ENCODE measurements at places on chromosomes 7 and 10.

DNA sequence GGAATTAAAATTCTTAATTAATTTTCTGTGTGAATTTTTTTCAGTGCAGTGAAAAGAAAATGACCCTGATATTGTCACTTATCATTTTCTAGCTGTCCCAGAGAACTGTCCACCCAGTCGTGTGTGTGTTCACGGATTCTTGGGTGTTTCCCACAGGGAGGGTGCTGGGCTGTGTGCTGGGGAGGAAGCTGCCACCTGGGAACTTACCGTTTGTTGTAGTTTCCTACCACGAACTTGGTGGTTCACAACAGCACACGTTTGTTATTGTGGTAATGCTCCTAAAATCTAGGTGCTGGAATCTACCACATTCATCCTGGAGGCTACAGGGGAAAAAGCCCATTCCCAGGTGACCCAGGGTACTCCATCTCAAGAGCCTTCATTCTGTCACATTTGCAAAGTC is 276.1 kb downstream of the GLRX3 start:
- no peak for DNase-seq

DNA sequence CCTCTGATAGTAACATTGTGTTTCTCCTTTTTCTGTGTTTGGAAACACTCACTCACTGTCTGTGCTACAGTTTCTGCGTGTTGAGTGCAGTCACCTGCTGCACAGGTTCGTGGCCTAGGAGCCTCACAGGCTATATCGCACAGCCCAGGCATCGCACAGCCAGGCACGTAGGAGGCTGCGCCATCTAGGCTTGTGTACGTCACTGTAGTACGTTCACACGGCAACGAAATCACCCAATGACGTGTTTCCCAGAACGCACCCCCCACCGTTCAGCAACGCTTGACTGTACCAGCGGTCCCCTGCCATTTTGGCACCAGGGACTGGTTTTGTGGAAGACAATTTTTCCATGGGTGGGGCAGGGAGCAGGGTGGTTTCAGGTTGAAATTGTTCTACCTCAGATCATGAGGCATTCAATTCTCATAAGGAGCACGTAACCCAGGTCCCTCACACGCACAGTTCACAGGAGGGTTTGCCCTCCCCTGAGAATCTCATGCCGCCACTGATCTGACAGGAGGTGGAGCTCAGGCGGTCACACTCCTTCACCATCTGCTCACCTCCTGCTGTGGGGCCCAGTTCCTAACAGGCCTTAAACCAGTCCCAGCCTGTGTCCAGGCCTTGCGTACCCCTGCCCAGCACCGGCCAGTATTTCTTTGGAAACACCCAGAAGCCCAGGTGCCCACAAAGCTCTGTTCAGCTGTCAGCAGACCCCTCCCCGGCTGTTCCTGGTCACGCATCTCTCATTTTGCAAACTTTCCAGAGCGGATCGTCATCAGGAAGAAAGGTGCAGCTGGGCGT is 23.2 kb upstream of the PRKAR1B start:
- no peak for DNase-seq

GRCh38 chr10:131954356-131954965 is 27.3 kb downstream of the BNIP3 start:
- no peak for DNase-seq

GRCh38 chr10:84540022-84540616 is 211.7 kb downstream of the CCSER2 start:
- no peak for DNase-seq

DNA sequence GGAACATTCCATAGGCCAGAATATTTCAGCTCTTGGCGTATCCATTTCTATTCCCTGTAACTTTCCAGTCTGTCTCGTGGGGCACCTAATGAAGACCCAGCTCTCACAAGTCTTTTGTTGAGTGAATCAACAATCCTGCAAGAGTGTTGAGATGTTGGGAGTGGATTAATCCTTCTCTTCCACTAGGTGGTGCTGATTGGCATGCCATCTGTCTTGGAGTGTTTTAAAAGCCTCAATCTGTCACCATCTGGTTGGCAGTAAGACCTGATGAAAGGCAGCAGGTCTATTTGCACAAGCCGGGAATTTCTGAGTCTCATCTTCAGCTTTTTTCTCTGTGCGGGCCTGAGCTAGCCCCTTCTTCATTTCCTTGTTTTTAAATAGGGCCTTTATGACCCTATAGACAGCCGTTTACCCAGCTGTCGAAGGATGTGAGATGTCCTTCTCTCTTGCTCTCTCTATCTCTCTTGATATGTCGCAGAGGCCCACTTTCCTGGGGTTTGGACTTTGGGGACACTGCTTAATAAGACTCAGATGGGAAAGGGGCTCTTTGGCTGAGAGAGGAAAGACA is 180.5 kb downstream of the ZNF365 start:
- DNase-seq: no peak

- no peak for DNase-seq
Observed at GRCh38 chr7:157813741-157814661, 477.2 kb downstream of the DNAJB6 start.

GRCh38 chr7:28096713-28097112 is 83.9 kb downstream of the JAZF1 start:
- peak; percentile 10 for DNase-seq

DNA sequence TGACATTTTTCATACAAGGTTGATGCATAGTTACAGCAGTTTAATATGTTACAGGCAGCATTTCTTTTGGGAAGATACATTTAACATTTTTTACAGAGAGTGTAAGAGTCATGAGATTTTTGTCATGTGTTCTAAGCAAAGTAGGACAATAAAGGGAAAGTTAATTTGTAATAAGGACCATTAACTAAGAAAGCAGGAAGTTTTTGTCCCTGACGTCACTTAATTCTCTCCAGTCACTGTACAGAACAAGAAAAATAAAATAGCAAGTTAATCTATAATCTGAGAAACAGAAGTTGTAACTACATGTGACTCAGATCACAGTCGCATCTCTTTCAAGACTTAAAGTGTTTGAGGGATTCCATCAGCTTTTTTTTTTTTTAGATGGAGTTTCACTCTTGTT is 49.5 kb upstream of the CAPZA2 start:
- no peak for DNase-seq

GRCh38 chr10:78805176-78805575 is 263.6 kb upstream of the ZMIZ1 start:
- DNase-seq: no peak

- no peak for DNase-seq
Observed at GRCh38 chr7:1024331-1024841, 20.0 kb upstream of the GPR146 start.

DNA sequence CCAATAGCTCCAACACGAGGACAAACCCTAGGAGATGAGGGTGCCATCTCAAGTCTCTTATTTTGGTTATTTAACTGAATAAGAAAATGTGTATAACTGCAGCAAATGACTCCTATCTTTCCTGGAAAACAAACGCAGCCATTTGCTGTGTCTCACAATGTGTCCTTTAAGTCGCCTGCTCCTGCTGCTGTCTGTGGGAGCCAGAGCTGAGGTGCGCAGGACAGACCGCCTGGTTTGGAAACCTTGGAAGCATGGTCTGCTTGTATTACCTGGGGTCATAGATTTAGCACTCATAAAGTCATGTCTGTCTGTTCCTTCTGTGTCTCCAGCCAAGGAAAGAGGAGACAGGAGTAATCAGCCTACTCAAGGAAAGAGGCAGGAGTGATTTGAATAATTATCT is 760.2 kb downstream of the GRID1 start:
- no peak for DNase-seq

- DNase-seq: no peak
Observed at GRCh38 chr7:155000795-155001194, 2.1 kb downstream of the PAXIP1 start.

DNA sequence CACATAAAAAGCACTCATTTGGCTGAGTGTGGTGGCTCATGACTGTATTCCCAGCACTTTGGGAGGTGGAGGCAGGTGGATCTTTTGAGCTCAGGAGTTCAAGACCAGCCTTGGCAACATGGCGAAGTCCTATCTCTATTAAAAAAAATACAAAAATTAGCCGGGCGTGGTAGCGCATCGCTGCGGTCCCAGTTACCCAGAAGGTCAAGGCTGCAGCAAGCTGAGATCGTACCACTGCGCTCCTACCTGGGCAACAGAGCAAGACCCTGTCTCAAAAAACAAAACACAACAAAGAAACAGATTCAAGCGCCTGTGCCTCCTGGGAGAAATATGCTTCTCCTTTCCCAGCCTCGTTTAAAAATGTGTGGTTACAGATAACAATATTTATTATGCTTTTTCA is 2.2 kb upstream of the ABCF2 start:
- DNase-seq: no peak

- no peak for DNase-seq
Observed at GRCh38 chr7:78026492-78026891, 227.9 kb downstream of the PHTF2 start.

DNA sequence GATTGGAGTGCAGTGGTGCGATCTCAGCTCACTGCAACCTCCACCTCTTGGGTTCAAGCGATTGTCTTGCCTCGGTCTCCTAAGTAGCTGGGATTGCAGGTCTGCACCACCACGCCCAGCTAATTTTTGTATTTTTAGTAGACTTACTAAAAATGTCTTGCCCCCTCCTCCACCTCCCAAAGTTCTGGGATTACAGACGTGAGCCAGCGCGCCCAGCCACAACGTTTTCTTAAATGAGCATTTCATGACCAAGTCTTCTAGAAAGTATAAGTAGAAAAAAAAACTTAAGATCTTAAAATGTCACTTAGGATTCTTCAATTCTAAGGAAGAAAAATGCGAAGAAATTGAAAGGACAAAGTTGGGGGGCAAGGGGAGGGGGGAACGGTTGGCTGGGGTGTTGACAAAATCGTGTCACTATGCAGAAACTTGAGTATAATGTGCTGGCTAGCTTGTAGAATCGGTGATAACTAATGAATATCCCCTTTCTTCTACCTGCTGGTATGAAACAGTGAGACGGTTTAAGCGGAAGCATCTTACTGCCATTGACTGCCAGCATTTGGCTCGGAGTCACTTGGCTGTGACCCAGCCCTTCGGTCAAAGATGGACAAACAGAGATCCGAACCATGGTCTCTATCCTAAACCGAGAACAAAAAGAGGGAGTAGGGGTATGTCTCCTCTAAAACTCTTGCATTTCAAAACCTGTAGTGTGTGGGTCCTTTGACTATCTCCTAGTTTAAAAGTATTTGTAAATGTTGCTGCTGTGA is 12.7 kb downstream of the FBH1 start:
- DNase-seq: no peak

GRCh38 chr10:116926426-116926825 is 77.1 kb downstream of the ENO4 start:
- no peak for DNase-seq

- DNase-seq: no peak
Observed at GRCh38 chr10:86102451-86102850, 264.1 kb downstream of the GRID1 start.

- no peak for DNase-seq
Observed at GRCh38 chr10:114647545-114648138, 10.4 kb downstream of the ABLIM1 start.

DNA sequence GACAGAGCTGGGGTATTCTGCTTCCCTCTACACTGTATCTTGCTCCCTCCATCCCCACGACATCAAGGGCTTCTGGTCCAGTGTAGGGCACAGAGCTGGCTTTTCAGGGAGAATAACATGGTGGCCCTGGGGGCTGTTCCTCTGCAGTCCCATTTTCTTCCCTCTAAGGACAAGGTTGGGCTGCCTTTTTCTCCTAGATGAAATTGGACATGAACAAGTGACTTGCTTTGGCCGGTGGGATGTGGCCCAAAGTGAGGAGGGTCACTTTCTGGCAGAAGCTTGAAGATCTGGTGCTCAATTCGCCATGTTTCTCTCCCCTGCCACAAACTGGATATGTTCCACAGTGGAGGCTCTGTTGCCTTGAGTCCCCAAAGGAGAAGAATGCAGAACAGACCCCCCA is 235.7 kb downstream of the EMX2 start:
- DNase-seq: no peak

DNA sequence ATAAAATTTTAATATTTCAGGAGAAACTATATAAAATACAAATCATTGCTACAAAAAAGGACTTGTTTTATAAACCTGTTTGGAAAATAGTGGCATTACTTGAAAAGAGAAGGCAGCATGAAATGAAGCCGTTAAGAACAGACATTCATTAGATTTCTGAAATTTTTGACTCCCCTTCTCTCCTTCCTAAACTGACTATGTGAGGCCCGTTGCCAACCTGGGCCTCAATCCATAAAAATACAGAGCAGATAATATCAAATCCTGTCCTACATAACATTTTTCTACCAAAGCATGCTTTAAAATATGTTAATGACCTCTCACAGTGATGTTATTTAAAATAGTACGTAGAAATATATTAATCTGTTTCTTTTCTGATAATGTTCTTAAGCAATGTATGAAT is 34.5 kb upstream of the ING3 start:
- DNase-seq: no peak

GRCh38 chr10:122051609-122052385 is 62.8 kb downstream of the TACC2 start:
- no peak for DNase-seq

GRCh38 chr7:134362587-134363483 is 46.1 kb upstream of the SLC35B4 start:
- DNase-seq: no peak

DNA sequence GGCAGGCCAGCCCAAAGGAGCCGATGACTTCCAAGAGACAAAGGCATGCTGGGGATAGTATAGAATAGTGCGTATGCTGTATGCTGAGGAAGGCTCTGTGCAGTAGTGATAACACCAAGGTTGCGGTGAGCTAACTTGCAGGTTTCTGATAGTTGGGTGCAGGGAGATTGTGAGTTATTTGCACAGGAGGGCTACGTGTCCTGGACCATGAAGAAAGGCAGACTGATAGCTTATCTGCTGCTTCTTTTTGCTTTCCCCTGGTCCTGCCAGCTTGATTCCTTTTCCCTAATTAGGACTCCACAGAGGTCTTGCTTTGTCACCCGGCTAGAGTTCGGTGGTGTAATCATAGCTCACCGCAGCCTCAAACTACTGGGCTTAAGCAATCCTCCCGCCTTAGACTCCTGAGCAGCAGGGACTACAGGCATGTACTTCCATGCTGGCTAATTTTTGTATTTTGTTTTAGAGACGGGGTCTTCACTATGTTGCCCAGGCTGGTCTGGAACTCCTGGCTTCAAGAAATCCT is 43.9 kb upstream of the ARHGAP12 start:
- DNase-seq: no peak

- DNase-seq: no peak
Observed at GRCh38 chr10:102904346-102904745, 13.7 kb upstream of the CNNM2 start.

- DNase-seq: no peak
Observed at GRCh38 chr7:113087071-113087998, 708 bp upstream of the GPR85 start.

- no peak for DNase-seq
Observed at GRCh38 chr10:49595713-49596492, 14.2 kb upstream of the SLC18A3 start.

DNA sequence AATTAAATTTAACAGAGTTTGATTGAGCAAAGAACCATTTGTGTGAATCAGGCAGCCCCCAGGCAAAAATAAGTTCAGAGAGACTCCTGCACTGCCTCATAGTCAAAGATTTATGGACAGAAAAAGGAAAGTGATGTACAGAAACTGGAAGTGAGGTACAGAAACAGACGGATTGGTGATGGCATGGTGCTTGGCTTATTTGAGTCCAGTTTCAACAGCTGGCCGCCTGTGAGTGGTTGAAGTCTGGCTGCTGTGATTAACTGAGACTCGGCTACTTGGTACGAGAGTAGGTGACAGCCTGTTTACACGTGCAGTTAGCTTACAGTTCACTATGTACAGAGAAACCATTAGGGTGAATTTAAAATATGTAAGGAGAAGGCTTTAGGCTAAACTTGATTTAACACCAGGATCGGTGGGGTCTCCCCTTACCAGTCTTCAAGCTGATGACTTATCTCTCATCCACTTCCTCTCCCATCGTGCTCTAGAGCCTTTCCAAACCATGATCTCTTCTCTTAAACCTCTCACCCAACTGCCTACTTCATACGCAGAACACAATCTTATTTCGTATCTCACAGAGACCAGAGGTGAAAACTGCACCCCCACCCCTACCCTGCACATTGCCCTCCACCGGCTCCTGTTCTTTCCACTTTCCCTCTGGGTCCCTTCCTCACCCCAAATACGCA is 5.0 kb upstream of the MSMB start:
- DNase-seq: no peak
